CMK (cell line): ENCODE measurements at places on chromosomes 16 and 17.

DNA sequence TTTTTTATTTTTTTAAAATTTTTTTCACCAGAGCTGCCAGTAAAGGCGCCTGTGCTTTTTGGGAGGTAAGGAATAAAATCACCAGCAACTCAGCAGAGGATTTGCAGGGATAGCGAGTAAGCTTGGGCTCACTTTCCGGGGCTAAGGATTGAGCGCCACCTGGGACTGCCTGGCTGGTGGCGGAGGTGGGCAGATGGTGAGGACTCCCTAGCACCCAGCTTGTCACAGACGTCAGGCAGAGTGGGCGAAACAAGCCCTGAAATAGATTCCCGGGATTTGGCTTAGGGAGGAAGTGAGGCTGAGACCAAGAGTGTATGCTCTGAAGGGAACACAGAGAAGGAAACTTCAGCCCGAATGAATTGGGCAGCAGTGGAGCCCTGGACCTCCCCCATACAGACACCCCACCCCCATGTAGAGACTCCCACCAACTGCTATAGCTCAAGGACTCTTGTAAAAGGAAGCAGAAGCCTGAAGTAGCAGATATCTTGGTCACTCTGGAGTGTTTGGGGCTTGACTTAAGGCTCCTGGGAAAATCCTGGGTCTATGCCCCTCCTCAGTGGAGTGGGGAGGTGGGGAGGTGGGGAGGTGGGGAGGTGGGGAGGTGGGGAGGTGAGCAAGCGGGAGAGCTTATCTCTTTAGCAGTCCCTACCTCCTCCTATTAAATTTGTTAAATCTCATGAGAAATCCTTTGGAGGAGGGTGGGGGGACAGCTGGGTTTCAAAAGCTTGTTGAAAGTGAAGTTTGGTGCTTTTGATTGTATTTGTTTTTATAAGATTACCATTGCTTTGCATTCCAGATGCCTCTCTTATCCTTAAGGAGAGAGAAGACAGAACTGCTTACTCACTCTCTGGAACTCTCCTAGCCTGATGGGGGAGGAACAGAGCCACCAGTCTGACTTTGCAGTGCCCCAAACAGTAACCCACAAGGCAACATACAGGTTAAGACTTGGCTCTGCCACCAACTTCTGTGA is 8.2 kb downstream of the ARL4D start:
- no peak for DNase-seq

DNA sequence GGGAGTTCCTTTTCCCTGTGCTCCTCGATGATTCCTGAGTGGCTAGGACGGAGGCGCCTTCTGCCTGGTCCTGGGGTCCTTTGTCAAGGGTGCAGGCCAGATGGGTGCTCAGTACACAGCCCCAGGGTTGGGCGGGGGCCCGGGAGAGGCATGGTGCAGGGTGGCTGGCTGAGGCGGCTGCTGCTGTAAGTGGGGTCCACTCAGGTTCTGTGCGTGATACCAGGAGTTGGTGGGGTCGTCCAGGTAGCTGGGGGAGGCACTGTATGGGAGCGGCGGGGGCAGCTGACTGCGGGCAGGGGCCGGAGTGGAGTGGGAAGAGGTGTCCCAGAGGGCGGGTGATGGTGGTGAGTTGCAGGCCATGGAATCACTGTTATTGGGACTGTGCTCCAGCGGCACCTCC is 3.6 kb downstream of the DLX3 start:
- DNase-seq: no peak

GRCh38 chr17:37725021-37725595 is 19.8 kb downstream of the HNF1B start:
- no peak for DNase-seq

GRCh38 chr16:11679941-11680911 is 12.0 kb downstream of the SNN start:
- DNase-seq: no peak

GRCh38 chr17:67569873-67570272 is 147.9 kb upstream of the NOL11 start:
- no peak for DNase-seq

DNA sequence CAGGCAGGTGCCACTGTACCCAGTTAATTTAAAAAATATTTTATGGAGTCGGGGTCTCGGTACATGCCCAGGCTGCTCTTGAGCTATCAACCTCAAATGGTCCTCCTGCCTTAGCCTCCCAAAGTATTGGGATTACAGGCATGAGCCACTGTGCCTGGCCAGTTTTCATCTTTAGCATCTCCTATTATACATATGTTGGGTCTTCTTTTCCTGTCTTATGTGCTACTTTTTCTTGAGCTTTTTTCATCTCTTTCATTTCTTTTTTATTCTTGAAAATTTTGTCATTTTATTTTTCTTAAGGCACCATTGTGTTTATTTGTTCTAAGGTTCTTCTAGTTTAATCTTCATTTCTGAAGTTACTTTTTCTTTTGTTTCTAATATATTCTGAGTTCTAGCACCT is 20.7 kb downstream of the BANP start:
- no peak for DNase-seq
